Type B pancreatic cell (in vitro differentiated cells): ENCODE measurements at places on chromosomes 11 and 22.

- DNase-seq, result no peak
Observed at GRCh38 chr11:30488304-30488998, 97.7 kb downstream of the MPPED2 start.

DNA sequence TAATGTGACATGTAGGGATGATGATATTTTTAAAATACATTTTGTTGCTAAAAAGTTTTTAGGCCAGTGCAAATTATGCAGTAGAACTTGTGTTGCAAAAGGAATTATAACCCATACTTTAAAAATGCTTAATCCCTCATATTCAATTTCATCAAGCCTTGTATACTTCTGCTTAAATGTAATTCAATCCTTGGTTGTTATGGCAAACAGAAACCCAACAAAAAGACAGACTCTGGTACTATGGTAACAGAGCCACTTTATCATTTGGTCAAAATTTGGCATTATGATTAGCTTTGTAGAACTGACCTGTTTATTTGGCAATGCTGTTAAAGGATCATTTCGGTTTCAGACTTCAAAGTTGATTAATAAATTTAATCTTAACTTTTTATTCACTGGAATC, 284.8 kb downstream of the TMEM135 start:
- no peak for DNase-seq

DNA sequence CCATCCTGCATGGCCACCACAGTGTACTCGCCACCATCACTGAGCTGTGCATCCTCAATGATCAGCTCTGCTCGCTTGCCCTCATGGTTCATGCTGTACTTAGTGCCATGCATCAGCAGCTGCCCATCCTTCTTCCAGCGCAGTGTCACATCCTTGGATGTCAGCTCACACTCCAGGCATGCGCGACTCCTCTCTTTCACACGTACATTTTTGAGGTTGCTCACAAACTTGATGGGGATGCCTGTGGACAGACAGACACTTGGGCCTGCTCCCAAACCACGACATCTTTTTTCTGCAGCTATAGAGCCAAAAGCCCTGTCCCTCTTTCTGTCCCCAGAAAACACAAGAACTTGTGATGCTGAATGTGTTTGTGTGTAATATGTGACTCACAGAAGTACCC, 10.5 kb downstream of the IGSF22 start:
- DNase-seq, result no peak

DNA sequence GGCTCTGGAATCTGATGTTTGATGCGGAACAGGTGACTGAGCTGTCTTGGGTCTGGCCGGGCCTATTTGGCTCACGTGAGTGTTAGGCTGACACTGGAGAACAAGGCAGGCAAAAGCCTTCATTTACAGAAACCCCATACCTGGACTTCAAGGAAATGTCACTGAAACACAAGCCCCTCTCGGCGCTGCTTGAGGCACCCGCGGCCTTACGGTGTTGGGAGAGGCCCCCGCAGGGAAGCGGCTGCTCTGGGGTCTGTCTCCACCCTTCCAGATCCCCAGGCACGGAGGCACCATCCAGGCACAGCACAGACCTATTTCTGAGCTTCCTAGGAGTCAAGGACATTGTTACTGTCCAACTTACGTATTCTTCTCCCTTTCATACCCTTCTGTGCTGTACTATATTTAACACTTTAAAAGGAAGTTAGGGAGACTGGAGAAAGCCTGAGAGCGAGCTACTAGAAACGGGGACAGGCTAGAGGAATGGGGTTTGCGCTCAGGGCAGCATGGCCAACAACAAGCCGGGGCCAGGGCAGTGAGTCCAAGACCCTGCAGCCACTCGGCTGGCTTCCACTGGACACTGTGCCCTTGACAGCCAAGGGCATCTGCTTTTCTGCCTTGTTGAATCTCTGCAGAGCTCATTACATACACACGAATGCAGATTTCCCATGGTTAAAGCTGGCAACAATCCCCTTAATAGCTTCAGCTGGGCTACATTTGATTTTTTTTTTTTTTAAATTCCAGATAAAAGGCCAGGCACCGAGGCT, 23.8 kb downstream of the DRD4 start:
- DNase-seq, result no peak

- DNase-seq, result no peak
Observed at GRCh38 chr11:134124660-134125451, 56.0 kb downstream of the JAM3 start.

GRCh38 chr11:1514336-1515061, 27.9 kb upstream of the MOB2 start:
- no peak for DNase-seq

- no peak for DNase-seq
Observed at GRCh38 chr11:95923439-95923727, 524 bp downstream of the MTMR2 start.

- DNase-seq, result no peak
Observed at GRCh38 chr22:31449506-31449905, 40.1 kb downstream of the EIF4ENIF1 start.

DNA sequence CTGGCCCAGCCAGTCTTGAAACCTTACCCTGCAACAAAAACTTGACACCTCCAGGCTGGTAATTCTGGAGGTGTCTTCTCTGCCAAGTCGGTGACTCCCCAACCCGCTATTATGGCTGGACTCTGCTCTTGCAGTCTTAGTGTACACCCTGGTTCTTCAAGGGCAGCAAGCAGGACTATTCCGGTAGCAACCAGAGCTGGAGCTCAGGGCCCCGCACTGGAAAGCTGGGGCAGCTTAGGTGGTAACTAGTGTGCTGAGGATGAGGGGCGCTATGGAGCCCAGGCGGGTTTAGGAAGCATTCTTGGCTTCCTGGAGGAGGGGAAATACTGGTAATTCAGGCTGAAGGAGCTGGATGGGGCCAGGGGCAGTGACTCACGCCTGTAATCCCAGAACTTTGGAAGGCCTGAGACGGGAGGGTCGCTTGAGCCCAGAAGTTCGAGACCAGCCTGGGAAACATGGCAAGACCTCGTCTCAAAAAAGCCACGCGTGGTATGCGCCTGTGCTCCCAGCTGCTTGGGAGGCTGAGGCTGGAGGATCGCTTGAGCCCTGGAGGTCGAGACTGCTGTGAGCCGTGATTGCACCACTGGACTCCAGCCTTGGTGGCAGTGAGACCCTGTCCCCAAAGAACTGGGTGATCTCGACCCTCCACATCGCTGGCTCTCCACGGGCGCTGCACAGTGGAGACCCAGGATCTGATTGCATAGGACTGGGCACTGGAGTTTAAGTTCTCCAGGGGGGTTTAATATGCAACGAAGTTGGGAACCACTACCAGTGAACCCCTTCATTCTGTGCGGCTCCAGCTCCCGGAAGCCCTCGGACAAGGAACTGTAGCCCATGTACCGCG, 10.6 kb upstream of the AIFM3 start:
- no peak for DNase-seq

GRCh38 chr11:117385906-117386305, 58.3 kb downstream of the CEP164 start:
- DNase-seq, result no peak

GRCh38 chr11:47182380-47182779, 3.9 kb downstream of the PACSIN3 start:
- DNase-seq, result no peak

DNA sequence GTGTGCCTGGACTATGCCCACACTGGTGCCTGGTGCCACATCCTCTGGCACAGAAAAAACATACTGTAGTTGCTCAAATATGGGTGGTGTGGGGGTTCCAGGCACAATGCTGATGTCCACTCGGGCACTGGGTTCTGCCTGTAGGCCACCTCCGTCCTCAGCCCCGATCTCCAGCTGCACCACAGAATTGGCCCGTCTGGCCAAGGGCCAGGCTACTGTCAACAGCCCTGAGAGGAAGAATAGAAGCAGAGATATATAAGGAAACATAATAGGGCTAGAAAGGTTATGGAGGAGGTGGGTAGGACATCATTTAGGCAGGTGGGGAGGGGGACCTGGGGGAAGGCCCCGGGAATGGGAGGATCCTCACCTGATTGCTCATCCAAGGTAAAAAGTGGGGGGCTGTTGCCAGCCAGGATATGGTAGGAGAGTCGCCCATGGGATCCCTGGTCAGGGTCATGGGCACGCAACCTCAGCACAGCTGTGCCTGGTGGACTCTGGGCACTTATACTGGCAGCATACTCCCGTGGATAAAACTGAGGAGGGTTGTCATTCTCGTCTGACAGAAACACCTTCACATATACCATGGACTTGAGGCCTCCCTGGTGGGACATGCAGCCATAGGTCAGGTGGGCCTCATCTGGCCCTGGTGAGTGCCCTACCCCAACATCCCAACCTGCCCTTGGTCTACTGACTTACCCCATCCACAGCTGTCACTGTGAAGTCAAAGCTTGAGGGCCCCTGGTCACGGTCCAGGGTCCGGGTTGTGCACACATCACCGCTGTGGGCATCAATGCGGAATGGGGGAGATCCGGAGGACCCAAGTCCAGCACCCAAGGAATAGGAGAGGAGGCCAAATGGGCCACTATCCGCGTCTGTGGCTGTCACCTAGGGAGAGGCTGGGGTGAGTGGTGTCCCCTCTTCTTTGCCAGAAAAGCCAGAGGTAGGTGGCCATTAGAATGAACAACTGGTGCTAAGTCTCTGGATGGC, 14.5 kb upstream of the TPP1 start:
- DNase-seq, result peak; percentile 48

GRCh38 chr22:20186183-20186870, 35.5 kb upstream of the CCDC188 start:
- DNase-seq, result no peak

GRCh38 chr22:41517172-41518047, 26.9 kb downstream of the POLR3H start:
- peak; percentile 80 for DNase-seq

DNA sequence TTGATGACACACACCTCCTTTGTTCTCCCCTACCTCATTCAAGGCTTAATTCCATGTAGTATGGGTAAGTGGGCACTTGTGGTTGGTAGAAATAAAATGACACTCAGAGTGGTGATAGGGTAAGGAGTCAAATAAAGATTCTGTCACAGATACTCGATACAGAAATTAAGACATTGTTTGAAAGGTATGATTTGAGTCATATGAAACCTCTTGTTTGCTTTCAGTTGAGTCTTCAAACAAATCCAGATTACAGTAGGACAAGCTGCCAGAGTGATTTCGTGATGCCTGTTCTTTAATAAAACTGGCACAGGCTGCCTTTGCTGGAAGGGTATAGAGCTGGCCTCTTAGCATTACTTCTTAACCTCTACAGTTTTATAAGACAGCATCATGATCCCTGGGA, 182.4 kb downstream of the SPON1 start:
- no peak for DNase-seq

- no peak for DNase-seq
Observed at GRCh38 chr11:67211656-67212436, 54.4 kb upstream of the GRK2 start.

- no peak for DNase-seq
Observed at GRCh38 chr11:57530215-57530595, 349 bp downstream of the TIMM10 start.

- DNase-seq, result no peak
Observed at GRCh38 chr11:128022007-128022368, 565.4 kb downstream of the ETS1 start.

- no peak for DNase-seq
Observed at GRCh38 chr11:16604794-16605388, 133.6 kb upstream of the C11orf58 start.

- no peak for DNase-seq
Observed at GRCh38 chr11:93784935-93785360, 866 bp downstream of the MED17 start.

- no peak for DNase-seq
Observed at GRCh38 chr11:14136561-14136960, 174.0 kb downstream of the SPON1 start.

- DNase-seq, result no peak
Observed at GRCh38 chr11:119749006-119749565, 20.1 kb upstream of the NECTIN1 start.

GRCh38 chr22:33867118-33867866, 53.0 kb downstream of the LARGE1 start:
- no peak for DNase-seq

GRCh38 chr11:112082729-112083128, 3.8 kb downstream of the TIMM8B start:
- no peak for DNase-seq

- peak; percentile 81 for DNase-seq
Observed at GRCh38 chr22:50674606-50675552, 2.3 kb downstream of the SHANK3 start.

GRCh38 chr11:76568621-76569020, 101.9 kb downstream of the LRRC32 start:
- no peak for DNase-seq

DNA sequence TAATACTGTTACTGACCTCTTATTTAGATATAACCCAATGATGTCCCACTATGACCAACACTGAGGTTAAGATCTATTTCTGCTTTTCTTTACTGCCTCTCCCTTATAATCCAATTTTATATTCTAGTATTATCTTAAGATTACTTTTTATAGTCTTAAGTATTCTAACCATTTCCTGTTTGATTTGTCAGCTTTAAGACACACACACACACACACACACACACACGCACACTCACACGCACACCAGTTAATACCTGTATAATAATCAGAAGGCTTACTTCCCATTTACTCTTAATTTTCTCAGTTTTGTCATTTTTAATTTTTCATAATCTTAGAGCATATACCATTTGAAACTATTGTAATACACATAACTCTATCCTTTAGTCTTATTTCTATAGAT, 226.0 kb upstream of the C11orf87 start:
- DNase-seq, result no peak

DNA sequence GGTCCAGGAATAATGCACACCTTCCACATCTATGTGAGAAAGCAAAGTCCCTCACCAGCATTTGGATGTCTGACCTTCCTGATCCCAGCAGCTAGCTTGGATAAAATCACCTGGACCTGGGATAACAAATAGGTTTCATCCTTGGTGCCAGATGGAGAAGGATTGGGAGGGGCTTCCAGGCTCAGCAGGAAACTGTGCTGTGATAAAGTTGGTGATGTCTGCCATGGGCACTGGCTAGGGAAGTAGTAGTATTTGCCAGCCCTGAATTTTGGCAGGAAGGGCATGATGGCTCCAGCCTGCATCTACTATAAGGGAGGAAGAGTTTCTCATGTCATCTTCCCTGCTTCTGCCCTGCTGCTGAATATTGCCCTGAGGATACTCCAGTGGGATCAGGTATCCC, 37.5 kb downstream of the C11orf91 start:
- no peak for DNase-seq

- no peak for DNase-seq
Observed at GRCh38 chr22:43377548-43377895, 34.3 kb upstream of the MPPED1 start.

GRCh38 chr11:995752-996420, 40.6 kb downstream of the MUC6 start:
- no peak for DNase-seq
